ENCODE measurements at places on chromosomes 2 and 18.

- no peak overlapping the region for H3K27ac ChIP-seq
- no peaks in the 10 kb centered on the region for H3K36me3 ChIP-seq
- H3K4me3 ChIP-seq, result no peak overlapping the region
- no peak for DNase-seq
- H3K27me3 ChIP-seq, result no peaks in the 10 kb centered on the region
Observed at GRCh38 chr18:73793386-73793785, 354.2 kb downstream of the FBXO15 start.

GRCh38 chr2:212520340-212520739, 18.3 kb downstream of the ERBB4 start:
- no peak overlapping the region for H3K27ac ChIP-seq
- no peaks in the 10 kb centered on the region for H3K27me3 ChIP-seq
- no peak overlapping the region for H3K4me3 ChIP-seq
- H3K4me1 ChIP-seq, result no peaks in the 10 kb centered on the region
- H3K36me3 ChIP-seq, result no peaks in the 10 kb centered on the region

DNA sequence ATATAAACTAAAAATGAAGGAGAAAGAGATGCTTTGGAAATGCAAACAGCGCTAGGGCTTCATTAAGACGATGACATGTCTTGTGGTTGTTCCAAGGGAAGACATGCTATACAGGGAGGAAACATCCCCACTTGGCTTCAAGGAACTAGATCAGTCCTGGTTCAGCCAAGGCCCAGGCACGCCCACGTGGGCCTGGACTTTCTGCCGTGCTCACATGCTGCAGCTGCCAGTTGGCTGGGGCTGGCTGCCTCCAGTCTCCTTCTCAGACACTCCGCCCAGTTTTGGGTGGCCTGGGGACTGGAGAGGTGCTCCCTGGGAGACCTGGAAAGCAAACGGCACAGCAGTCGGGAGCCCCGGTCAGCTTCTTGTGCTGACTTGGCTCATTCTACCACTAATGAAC, 109.6 kb downstream of the GLI2 start:
- no peaks in the 10 kb centered on the region for H3K36me3 ChIP-seq
- peak; percentile 14 for DNase-seq
- no peak overlapping the region for H3K4me3 ChIP-seq
- no peaks in the 10 kb centered on the region for H3K27me3 ChIP-seq
- no peak overlapping the region for H3K27ac ChIP-seq

DNA sequence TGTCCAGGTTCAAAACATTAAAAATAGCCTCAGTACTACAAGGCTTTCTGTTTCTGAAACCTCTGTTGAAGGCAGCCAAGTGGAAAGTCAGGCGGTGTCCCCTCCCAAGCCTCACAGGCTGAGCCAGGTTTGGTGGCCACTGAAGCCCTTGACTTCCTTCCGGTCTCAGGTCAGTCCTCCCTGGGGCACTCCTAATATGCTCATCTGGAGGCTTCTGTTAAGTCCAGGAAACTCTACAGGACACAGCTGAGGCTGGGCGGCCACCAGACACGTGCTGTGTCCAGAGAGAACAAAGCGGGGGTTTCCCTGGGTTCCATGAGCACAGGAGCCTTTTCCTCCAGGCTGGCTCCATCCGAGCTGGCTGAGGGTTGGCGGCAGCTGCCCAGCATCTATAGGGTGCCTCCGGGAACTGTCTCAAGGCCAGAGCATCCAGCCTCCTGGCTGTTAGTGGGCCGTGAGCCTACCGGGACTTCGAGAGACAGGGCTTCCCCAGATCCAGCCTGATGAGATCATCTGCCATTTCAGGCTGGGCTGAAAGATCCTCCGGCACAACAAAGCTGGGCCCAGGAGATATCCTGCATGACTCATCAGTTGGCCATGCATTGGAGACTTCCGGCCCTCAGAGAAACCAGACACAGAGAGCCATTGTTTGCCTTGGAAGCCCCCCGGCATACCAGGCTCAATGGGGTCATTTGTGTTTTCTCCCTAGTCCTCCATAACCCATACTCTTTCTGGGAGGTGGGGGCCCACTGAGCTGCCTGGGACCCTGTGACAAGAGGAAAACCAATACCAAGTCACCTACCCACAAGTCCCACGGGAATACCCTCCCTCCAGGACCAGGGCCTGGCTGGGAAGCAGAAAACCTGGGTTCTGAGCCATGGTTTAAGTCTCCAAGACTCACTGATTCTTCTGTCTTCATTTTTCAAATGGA, 71.7 kb downstream of the HS1BP3 start:
- peaks cover 32% of the 10 kb centered on the region for H3K4me1 ChIP-seq
- peak; percentile 82 for DNase-seq
- peak overlapping the region; percentile 90 for H3K27ac ChIP-seq
- H3K36me3 ChIP-seq, result no peaks in the 10 kb centered on the region
- H3K4me3 ChIP-seq, result no peak overlapping the region

- no peaks in the 10 kb centered on the region for H3K36me3 ChIP-seq
- no peaks in the 10 kb centered on the region for H3K4me1 ChIP-seq
- no peak overlapping the region for H3K4me3 ChIP-seq
- peak; percentile 4 for DNase-seq
- no peaks in the 10 kb centered on the region for H3K27me3 ChIP-seq
Observed at GRCh38 chr2:164151522-164151921, 415.7 kb upstream of the FIGN start.

- H3K27me3 ChIP-seq, result no peaks in the 10 kb centered on the region
- peaks cover 48% of the 10 kb centered on the region for H3K4me1 ChIP-seq
- H3K27ac ChIP-seq, result no peak overlapping the region
- no peak for DNase-seq
- H3K4me3 ChIP-seq, result no peak overlapping the region
Observed at GRCh38 chr18:7619676-7620075, 52.6 kb downstream of the PTPRM start.

GRCh38 chr2:46997329-46997728, 81.7 kb upstream of the MCFD2 start:
- H3K27me3 ChIP-seq, result no peaks in the 10 kb centered on the region
- peak overlapping the region; percentile 53 for H3K27ac ChIP-seq
- peaks cover 29% of the 10 kb centered on the region for H3K36me3 ChIP-seq
- DNase-seq, result no peak

GRCh38 chr2:18077704-18078103, 199.2 kb downstream of the KCNS3 start:
- no peak overlapping the region for H3K4me3 ChIP-seq
- no peaks in the 10 kb centered on the region for H3K36me3 ChIP-seq
- no peak for DNase-seq
- H3K27ac ChIP-seq, result no peak overlapping the region
- no peaks in the 10 kb centered on the region for H3K4me1 ChIP-seq

DNA sequence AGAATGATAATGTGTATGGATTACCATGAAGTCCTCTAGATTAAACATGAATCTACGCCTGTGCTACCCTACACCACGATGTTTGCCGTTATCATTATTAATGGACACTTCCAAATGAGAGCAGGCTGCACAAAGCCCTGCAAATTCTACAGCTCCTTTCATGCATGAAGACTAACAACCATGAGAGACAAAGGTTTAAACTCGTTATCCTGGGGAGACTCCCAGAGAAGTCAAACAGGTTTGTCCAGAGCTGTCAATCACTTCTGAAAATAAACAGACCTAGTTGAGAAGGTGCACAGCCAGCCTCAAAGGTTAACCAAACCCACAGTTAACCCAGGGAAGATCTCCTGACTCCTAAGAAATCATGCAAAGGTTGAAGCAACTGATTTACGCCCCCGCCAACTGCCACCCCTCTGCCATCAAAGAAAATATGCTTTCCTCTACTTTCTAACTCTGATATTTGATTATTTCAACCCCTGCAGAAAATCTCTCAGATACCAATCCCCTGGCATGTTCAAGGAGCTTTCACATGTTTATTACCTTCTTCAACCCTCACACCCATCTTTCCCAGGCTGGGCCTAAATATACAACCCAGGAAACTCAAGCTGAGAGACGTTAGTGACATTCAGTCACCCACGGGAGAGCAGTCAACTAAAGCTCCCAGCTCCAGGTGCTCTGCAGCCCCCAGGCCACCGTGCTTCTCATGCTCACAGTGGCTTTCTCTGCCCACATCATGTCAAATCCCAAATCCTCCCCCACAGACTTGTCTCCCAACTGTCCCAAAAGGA, 35.9 kb downstream of the MYO5B start:
- DNase-seq, result peak; percentile 6
- H3K4me3 ChIP-seq, result no peak overlapping the region
- peak overlapping the region; percentile 57 for H3K27ac ChIP-seq
- H3K36me3 ChIP-seq, result no peaks in the 10 kb centered on the region
- peaks cover 56% of the 10 kb centered on the region for H3K4me1 ChIP-seq

GRCh38 chr2:183011743-183012142, 26.5 kb downstream of the NCKAP1 start:
- no peaks in the 10 kb centered on the region for H3K27me3 ChIP-seq
- peaks cover 16% of the 10 kb centered on the region for H3K4me1 ChIP-seq

GRCh38 chr2:33365264-33365970, 111.0 kb upstream of the RASGRP3 start:
- H3K4me1 ChIP-seq, result no peaks in the 10 kb centered on the region
- DNase-seq, result no peak
- no peak overlapping the region for H3K27ac ChIP-seq
- H3K4me3 ChIP-seq, result no peak overlapping the region
- H3K36me3 ChIP-seq, result no peaks in the 10 kb centered on the region

- no peaks in the 10 kb centered on the region for H3K4me1 ChIP-seq
- no peak for DNase-seq
- H3K27me3 ChIP-seq, result no peaks in the 10 kb centered on the region
- H3K36me3 ChIP-seq, result no peaks in the 10 kb centered on the region
- no peak overlapping the region for H3K4me3 ChIP-seq
Observed at GRCh38 chr2:205965707-205966106, 120.3 kb downstream of the INO80D start.

DNA sequence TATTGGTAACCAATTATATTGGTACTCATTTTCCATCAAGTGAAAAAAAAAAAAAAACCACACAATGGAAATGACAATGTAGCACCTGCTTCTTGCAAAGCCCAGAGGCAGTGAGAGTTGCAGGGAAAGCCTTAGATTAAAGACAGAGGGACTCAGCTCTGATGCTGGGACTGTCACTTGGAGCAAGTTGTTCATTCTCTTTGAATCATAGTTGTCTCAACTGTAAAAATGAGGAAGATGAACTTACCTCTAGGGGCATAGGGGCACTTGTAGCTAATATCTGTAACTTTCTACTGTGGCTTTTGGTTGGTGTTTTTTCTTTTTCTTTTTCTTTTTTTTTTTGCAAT, 81.4 kb upstream of the LPIN2 start:
- no peak overlapping the region for H3K27ac ChIP-seq
- no peak for DNase-seq
- H3K4me1 ChIP-seq, result no peaks in the 10 kb centered on the region
- no peaks in the 10 kb centered on the region for H3K27me3 ChIP-seq

DNA sequence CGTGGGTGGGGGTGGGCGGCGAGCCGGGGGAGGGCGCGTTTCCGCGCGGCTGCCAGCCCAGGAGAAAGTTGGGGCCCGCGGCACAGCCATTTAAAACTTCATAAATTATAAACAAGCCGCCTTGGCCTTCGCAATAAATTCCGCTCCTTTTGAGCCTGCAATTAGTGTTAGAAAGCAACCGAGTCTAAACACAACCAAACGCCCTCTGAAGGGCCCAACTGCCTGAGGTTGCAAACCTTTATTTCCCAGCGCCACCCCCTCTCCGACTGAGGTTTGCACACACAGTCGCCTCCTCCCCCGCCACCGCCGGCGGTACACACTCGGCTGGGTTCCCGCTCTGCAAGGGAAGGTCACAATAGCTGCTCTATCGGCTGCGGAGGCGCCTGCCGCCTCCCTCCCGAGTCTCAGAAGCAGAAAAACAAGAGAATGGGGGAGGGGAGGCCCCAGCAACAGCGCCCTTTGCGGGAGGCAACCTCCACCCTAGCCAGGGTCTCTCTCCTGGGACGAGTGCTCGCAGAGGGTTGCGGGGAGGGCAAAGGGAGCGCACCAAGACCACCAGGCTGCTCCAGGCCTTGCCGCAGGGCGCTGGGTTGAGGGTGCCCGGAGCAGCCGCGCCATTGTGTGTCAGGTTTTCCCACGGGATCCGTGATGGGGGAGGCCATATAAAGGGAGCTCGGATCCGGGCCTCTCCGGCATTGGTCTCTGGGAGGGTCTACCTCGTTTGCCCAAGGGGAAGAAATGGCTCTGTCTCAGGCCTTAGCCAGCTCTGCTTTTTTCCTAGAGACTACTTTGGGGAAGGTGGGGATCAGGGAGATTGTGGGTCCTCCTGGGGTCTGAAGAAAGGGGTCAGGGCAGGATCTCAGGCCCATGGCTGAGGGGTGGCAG, 13.4 kb upstream of the HOXD1 start:
- no peaks in the 10 kb centered on the region for H3K36me3 ChIP-seq
- H3K27ac ChIP-seq, result no peak overlapping the region
- peaks cover 14% of the 10 kb centered on the region for H3K4me1 ChIP-seq

DNA sequence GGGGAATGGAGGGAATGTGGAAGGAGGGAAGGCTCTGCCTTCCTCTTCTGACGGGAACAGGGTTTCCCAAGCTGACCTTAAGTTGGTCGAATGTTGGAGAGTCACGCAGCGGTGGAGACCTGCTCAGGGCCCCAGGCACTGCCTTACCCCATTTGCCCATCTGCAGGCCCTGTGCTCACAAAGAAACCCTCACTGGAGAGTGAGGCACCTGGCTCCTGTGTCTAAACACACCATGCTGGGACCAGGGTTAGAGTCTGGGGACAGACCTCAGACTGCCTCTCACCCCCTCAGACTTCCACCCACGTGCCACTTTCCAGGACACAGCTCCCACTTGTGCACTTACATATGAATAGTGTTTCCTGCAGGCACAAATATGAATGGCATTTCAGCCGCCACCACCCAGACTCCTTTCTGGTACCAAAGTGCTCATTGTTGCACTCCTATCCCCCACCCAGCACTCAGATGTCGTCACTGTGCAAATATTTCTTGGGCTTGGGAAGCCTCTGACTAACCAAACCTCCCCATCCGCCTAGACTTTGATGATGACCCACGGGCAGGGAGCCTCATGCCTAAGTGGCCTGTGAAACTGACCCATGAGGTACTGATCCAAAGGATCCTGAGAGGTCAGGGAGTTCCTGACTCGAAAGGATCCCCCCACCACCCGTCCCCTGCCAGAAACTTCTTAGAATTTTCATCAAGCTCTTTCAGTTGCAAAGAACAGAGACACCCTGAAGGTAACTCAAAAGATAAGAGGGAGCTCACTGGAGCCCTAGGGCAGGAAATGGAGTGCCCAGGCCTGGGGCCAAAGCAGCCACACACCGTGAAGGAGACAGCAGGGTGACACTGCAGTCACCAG, 78.3 kb downstream of the STPG4 start:
- H3K27me3 ChIP-seq, result no peaks in the 10 kb centered on the region
- H3K36me3 ChIP-seq, result peaks cover 5% of the 10 kb centered on the region
- H3K4me3 ChIP-seq, result no peak overlapping the region
- H3K27ac ChIP-seq, result peak overlapping the region; percentile 28

DNA sequence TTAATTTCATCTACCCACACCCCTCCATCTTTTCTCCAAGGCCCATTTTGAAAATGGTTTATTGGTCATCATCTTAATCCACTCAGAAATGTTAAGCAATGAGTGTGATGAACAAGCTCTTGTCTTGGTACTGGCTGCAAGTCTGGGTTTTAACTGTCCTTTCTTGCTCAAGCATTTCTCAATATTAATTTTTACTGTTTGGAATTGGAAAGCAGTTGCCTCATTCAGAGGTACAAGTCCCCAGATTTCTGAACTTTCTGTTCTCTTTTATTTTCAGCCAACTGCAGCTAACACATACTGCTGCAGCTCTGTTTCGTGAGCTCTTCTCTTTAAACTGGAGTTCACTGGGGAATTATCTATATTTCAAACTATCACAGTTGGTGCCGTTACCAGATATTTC, 99.4 kb upstream of the TEX51 start:
- no peak overlapping the region for H3K4me3 ChIP-seq
- DNase-seq, result no peak
- H3K27ac ChIP-seq, result no peak overlapping the region
- H3K27me3 ChIP-seq, result no peaks in the 10 kb centered on the region

All from thyroid gland (tissue), 4 donors.